ENCODE measurements at places on chromosomes 16 and 17.

DNA sequence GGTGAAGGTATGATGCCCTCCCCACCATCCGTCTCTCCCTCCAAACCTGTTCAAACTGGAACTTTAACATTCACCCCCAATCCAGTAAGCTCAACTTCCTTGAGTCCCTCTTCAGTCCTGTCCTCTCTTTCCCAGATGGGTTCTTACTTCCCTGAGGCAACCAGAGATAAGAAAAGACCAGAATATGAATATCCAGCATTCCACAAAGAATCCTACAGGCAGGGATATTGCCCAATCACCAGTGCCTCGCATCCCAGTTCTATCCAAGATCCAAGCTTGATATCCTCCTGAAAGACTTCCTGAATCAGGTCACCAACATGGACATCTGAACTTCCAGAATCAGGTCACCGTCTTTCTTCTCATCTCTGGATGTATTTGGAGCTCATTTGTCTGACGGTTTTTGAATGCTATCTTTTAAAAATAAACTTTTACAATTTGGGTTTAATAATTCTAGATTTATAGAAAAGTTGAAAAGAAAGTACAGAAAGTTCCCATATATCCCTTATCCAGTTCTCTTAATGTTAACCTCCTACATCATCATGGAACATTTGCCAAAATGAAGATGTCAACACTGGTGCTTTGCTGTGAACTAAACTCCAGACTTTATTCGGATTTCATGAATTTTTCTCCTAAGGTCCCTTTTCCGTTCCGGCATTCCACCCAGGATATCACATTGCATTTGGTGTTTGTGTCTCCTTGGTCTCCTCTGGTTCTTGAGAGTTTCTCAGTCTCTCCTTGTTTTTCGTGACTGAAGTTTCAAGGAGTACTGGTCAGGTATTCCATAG lies 13.7 kb upstream of the COL1A1 start:
- DNase-seq: no peak

DNA sequence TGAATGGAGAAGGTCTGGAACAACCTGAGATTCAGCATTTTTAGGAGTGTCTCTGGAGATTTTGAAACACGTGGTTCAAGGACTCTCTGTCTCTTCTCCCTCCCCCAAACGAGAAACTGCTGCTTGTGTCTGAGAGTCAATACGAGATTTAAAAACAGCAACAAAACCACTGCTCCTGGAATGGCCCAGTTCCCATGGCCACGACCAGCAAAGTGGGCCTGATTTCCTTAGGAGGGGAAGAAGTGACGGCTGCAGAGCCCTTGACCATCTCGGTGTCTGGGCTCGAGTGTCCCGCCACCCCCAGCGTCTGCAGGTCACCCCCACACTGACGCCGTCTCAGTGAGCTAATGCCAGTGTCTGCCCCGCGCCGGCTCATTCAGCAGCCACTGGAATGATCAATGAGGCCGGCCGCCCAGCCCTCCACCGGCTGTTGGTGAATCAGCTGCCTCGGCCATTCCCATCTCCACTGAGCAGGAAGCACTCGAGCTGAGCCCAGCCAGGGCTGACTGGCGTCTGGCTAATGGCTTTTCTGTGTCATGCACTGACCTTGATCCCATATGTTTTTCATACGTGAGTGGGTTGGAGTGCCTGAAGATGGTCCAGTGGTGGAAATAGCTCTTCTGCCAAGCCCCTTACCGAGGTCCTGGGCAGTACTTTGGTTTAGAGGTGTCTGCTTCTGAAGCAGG lies 151.8 kb downstream of the PITPNC1 start:
- DNase-seq: no peak

GRCh38 chr16:29849505-29849904 lies 13.5 kb downstream of the CDIPT start:
- no peak for DNase-seq

- DNase-seq: no peak
Measured at GRCh38 chr16:84132527-84133285, 12.3 kb downstream of the HSDL1 start.

GRCh38 chr16:20774703-20775362 lies 11.0 kb downstream of the ACSM3 start:
- DNase-seq: peak; percentile 32

- DNase-seq: no peak
Measured at GRCh38 chr17:39774047-39774446, 36.3 kb downstream of the GRB7 start.

DNA sequence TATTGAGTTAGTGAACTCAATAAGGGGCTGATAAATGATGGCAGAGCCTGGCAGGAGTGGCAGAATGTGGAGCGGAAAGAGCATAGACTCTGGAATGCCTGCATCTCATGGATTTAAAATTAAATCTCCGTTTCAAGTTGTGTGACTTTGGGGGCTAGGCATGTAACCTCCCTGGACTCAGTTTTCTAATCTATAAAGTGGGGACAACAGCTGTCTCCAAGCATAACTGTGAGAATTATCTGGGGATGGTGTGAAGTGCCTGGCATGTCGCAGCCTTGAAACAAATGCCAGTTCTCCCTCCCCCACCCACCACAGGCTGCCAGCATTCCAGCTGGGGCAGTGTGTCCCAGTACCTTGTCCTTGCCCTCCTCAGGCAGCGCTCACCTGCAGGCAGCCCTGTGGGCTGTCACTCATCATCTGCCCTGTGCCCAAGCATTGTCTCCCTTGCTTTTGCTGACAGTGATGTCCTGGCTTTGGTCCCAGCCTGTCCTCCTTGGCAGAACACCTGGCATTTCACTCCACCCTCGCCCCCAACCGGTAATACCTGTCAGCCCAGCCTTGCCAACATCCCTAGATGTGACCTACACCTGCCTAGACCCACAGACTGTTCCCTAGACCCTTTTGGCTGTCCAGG lies 129.6 kb downstream of the MRM1 start:
- no peak for DNase-seq

GRCh38 chr16:10141671-10142070 lies 40.6 kb downstream of the GRIN2A start:
- DNase-seq: no peak

DNA sequence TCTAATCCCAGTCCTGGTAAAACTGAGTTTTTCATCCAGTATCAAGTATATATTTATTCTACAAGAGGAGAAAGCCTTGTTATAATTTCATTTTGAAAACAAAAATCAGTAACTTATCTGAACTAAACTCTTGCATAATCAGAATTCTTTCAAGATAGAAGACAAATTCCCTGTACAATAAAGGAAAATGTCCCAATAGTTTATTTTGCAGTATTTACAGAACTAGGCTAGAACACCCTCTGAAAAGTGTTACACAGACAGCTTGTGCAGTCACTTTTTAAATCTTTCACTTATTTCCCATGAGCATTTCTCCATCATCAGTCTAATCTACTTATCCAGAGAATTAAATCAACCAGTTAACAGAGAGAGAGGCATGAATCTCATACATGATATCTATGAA lies 48.5 kb downstream of the SPOP start:
- DNase-seq: no peak

- no peak for DNase-seq
Measured at GRCh38 chr16:10514369-10515055, 65.9 kb downstream of the EMP2 start.

GRCh38 chr17:50176559-50177357 lies 11.0 kb downstream of the SGCA start:
- no peak for DNase-seq

GRCh38 chr16:77385481-77385880 lies 49.4 kb downstream of the ADAMTS18 start:
- DNase-seq: no peak

GRCh38 chr17:14732211-14732610 lies 431.3 kb downstream of the HS3ST3B1 start:
- DNase-seq: no peak

- DNase-seq: no peak
Measured at GRCh38 chr16:67708368-67708771, 10.7 kb downstream of the GFOD2 start.

DNA sequence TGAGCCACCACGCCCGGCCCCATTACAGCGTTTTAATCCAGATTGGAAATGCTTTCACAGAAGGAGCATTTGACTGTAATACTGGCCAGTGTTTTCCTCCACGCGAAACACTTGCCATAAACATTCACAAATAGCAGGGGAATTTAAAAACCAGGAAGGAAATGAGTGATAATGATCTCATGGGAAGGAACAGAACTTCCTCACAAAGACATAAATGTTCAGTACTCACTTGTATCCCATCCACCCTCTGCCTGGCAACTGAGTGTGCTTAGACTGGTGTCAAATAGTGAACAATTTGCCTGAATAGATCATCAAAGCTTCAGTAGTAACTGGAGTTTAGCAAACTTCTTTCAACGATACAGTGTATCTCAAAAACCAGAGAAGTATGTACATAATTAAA lies 54.1 kb downstream of the PSMD12 start:
- DNase-seq: no peak

- no peak for DNase-seq
Measured at GRCh38 chr17:80353718-80354275, 61.2 kb upstream of the ENDOV start.

GRCh38 chr16:89437251-89437987 lies 52.9 kb downstream of the ANKRD11 start:
- no peak for DNase-seq

GRCh38 chr16:72894293-72895151 lies 153.4 kb downstream of the ZFHX3 start:
- no peak for DNase-seq

All from stimulated activated naive B cell treated with anti-CD40 and anti-IgM and Interleukin-4, amounts not matched to agents 10 μg/mL and 1 μg/mL and 100 μg/mL, for 72 hours (primary cell).